ENCODE measurements at places on chromosomes 12 and 14.

- no peak for DNase-seq
Observed at GRCh38 chr12:85448548-85449139, 168.6 kb downstream of the ALX1 start.

GRCh38 chr14:89308232-89308959 lies 108.6 kb downstream of the FOXN3 start:
- DNase-seq: no peak

- DNase-seq: no peak
Observed at GRCh38 chr12:132276066-132276826, 53.1 kb downstream of the GALNT9 start.

DNA sequence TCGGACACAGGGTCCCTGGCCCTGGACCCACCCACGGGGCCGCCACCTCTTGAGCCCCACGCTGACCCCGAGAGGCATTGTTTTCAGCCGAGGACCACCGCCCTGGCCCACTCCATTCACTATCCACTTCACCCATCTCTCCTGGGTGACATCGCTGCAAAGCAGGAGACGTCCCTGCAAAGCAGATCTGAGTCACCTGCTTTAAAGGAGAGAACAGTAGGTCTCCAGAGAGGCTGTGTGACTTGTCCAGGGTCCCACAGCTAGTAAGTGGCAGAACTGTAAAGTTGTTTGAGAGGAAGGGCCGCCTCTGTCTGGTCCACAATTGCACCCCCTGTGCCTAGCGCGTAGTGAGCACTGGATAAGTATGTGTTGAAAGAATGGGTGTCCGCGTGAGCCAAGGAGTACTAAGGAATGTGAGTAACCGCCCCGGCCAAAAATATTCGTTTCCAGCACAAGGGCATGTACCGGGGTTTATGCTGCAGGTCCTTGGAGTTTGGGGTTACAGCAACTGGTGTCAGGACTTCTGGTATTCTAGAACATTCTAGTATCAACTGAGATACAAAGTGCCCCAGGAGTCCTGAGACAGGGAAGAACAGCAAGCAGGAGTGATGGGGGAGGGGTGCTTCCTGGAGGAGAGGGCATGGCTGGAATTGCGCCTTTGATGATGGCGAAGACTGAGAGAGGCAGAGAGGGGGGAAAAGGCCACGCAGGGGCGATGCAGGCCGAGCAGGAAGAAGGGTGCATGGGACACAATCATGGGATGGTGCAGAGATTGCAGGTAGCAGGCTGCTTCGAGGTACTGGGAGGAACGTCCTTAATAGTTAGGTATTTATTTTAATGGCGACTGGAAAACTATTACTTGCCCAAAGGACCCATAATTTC lies 91.1 kb downstream of the SCARB1 start:
- DNase-seq: no peak

- no peak for DNase-seq
Observed at GRCh38 chr12:6923851-6924250, 3.9 kb upstream of the ATN1 start.

- no peak for DNase-seq
Observed at GRCh38 chr14:39212034-39212433, 21.7 kb upstream of the MIA2 start.
